Renal cortex interstitium (tissue), 15 donors: ENCODE measurements at places on chromosomes 13 and 19. TPM values are rescaled to one million over a fixed set of nuclear protein-coding genes. Genes with fewer than 3 reads are reported as not detected.

DNA sequence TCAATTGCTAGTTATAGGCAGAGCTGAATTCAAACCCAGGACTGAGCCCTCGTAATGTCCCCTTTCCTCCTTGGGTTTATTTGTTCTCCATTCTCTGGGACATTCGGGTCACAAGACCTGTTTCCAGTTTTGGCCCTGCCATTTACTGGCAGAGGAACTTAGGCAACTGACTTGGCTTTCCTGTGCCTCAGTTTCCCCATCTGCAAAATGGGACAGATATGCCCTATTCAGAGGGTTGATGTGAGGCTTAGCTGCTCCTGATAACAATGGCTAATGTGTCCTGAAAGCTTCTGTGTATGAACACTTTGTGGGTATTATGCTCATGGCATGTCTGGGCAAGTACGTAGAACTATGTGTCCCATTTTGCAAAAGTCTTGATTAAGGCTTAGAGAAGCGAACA, 996 bp downstream of the ZNF524 start:
- no peak for DNase-seq

DNA sequence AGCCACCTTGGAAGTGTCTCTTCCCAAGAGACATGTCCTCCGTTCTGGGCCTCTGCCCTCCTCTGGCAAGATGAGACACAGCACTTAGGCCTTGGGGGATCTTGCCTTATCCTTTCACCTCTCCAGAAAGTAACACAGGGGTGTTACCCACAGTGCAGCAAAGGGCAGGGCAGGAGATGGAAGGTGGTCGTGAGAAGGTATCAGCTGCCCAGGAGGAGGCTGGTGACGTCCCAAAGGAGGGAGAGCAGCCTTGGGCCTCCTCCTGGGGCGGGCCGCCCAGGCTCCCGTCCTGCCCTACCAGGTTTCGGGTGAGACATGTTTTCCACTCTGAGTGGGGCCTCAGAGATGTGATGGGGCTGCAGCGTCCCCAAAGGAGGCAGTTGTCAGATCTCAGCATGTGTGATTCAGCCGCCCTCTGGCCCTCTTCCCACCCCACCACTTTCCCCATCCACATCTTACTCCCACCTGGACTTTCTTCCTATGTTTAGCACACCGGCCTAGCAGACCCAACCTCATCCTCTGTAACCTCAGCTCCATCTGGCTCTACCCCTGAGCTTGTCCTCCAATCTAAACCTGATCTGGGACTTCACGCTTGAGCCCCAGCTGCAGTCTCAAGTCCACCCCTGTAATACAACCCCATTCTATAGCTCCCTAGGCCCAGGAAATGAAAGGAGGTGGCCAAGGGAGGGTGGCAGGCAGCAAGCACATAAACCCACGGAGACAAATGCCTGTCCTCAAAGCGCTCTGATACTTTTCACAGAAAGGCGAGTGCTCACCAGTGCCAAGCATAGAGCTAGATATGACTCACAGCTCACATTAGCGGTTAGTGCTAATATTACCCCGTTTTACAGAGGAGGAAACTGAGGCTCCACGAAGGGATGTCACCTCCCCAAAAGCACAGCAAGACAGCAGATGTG, 9.3 kb downstream of the POU2F2 start:
- no peak for DNase-seq

DNA sequence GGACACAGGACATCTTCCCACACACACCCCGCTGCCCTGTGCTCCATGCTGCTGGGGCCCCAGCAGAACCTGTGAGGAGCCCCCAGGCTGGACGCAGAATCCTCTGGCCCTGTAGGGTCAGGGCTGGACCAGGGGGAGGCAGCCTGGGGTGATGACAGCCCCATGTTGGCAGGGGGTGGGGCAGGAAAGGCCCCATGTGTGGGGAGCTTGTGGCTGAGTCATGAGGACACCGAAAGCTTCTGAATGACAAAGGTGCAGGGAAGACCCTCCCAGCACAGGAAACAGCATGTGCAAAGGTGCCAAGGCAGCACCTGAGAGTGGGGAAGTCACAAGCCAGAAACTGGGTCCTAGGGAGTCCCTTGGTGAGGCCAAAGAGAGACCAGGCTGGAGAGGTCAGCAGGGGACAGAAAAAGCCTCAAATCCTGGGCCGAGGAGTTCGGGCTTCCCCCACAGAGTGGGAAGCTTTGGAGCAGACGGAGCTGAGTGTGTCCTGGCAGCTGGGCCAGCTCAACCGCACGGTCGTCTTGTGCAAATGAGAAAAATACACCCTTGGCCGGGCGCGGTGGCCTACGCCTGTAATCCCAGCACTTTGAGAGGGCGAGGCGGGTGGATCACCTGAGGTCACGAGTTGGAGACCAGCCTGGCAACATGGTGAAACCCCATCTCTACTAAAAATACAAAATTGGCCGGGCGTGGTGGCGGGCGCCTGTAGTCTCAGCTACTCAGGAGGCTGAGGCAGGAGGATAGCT, 17.5 kb downstream of the ATP8B3 start:
- no peak for DNase-seq

DNA sequence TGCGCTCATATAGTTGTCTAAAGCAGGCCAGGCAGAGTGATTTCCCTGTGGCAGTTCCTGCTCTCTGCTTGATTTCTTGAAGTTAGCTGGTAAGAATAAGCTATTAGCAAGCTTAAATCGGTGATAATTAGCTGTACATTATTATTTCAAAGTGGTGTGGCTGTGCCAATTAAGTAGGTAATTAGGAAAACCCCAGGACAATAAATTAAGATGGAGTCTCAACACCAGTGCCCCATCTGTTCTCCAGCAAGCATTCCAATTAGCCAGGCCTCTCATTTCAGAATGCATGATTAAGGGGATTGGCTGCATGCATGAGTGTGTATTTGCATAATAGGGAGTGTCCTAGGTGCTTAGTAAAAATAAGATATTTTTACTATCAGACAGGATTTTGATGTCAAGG, 342.3 kb downstream of the GPC5 start:
- DNase-seq: no peak

GRCh38 chr13:99251921-99252320, 6.3 kb downstream of the GPR18 start:
- no peak for DNase-seq

DNA sequence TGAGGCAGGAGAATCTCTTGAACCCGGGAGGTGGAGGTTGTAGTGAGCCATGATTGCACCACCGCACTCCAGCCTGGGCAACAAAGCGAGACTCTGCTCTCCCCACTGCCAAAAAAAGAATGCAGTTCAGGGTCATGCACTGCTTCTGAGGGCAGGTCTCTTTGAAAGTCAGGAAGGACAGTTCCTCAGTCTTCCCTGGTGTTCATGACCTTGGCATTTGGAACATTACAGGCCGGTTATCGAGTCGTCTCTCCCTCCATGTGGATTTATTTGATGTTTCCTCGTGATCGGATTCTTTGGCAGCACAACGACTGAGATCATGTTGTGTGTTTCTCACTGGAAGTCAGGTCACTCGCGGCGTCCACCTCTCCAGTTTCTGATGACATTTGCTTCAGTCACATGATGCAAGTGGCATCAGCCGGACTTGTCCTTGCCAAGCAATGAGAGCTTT, 17.2 kb downstream of the FGF21 start:
- no peak for DNase-seq

Gene GSX1
- not detected for polyA plus RNA-seq

DNA sequence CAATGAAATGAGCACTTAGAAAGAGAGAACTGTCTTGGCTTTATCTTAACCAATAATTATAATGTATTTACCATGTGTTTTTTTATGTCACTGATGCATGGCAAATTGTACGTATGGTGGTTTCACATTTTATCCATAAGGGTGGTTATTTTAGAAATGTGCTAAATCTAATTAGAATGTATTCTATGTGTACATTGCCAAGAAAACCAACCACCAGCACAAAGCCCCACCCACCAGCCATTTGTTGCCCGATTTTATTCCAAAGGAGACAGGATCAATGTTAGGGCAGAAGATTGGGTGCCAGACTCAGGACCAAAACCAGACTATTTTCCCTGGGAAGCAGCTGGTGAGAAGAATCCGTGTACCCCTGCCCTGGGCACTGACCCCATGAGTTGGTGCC, 63.0 kb upstream of the SOX1 start:
- no peak for DNase-seq

Gene TNFSF13B
- 2.3 TPM for polyA plus RNA-seq

Gene EEF2
- polyA plus RNA-seq: 1,761 TPM
